Heart left ventricle (tissue), 16 donors: ENCODE measurements at places on chromosomes 6 and 20. TPM values are rescaled to one million over a fixed set of nuclear protein-coding genes. Genes with fewer than 3 reads are reported as not detected.

Gene TGM3
- not detected for total RNA-seq

Gene MLIP
- total RNA-seq, result 522 TPM

Gene MYBL2
- total RNA-seq, result not detected

Gene GPR6
- total RNA-seq, result not detected

- DNase-seq, result no peak
- no peaks in the 10 kb centered on the region for H3K27me3 ChIP-seq
- no peak overlapping the region for H3K4me3 ChIP-seq
- H3K36me3 ChIP-seq, result no peaks in the 10 kb centered on the region
Observed at GRCh38 chr20:59804347-59804746, 129.1 kb downstream of the SYCP2 start.
